ENCODE measurements at places on chromosomes 6 and 20.

DNA sequence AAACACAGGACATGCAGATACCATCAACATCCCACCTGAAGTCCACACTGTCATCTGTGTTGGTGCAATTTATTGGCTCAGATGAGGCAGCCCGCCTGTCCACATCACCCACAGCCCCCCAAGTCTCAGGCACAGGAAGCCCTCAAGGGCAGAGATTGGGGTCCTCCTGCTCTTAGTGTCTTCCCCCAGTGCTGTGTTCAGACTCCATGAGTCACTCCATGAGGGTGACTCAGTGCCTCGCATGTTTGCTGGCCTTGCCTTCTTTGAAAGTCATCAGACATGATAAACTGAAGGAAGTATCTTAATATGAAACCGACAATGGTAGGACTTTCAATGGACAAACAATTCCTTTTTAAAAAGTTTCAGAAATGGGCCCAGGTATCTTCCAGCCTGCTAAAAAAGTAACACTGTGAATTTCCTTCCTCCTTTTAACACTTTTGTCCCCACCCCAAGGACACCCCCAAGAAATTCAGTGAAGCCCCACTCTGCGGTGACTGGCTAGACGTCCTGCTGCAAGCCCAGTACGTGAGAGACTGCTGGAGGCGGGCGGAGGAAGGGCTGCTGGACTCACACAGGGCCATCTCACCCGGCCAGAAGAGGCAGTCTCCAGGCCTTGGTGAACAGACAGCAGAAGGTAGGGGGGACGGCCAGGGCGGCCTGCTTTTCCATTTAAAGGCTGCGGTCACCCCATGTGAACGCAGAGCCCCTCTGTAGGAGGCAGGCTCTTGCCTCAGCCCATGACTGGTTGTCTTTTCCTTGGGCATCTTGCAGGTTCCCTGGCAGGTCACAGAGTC, 43.0 kb upstream of the KCNK16 start:
- DNase-seq, result no peak

DNA sequence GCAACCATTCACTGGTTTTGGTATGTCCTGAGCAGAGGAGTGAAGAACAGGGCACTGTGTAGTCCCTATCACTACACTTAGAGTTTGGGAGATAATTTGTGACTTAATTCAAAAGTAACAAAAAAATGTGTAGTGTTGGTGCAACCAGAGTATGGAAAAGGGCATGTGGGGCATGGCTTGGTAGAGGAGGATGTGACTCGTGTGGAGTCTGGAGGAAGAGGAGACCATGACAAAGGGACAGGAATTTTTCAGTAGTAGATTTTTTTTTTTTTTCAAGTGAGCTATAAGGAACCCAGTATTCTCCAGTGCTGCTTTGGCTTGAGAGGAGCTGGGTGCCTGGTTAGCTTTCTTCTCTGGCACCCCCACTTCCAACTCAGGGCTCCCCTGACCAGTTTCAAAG, 5.1 kb downstream of the MTRES1 start:
- DNase-seq, result no peak

GRCh38 chr6:146339716-146340115, 203.9 kb upstream of the RAB32 start:
- no peak for DNase-seq

- no peak for DNase-seq
Measured at GRCh38 chr6:25675167-25675566, 23.2 kb downstream of the SCGN start.

DNA sequence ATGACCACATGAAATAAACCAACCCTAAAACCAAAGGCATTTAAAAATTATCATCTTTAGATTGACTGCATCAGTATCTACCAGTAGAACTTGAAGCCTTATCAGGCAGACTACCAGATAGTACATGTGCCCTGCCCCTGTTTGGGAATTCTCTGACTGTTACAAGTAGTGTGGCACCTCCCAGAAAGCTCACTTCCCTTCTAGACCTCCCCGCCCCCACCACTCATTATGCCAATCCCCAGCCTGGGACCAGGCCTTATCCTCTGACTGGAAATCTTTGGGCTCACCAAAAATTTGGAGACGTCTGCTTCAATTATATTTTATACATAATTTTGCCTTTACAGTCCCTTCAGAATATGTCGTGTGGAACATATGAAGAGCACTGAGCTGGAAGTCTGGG, 155.6 kb downstream of the TFAP2B start:
- DNase-seq, result no peak

GRCh38 chr20:3227936-3228749, 10.8 kb downstream of the SLC4A11 start:
- DNase-seq, result no peak

DNA sequence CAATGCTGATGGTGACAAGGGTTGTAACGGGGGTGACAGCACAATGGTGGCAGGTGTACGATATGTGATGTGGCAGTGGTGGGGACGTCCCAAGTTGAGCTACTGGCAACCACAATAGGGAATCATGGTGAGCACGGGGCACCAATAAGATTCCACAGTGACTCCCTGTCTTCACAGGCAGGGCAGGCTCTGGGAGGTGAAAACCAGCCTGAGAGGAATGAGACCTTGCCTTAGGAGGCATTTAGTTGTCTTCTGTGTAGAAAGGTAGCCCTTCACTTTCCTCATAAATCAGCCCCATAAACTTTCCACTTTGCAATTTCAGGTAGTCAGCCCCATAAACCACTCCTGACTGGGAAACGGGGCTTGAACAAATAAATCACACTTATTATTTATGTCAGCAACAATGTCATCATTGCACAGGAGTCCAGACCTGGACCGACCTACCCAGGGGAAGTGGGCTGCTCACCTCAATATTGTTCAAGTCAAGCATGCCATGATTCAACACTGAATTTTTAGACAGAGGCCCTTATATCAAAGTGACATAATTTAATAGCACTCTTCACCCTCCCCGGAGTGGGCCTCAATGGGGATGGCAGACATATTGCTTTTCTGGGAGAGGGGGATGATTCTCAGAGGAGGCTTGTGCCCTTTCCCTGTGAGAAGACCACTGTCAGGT, 150.8 kb downstream of the CDC5L start:
- DNase-seq, result no peak

- no peak for DNase-seq
Measured at GRCh38 chr6:7461416-7461815, 71.8 kb downstream of the RIOK1 start.

GRCh38 chr20:38873050-38873581, 53.1 kb upstream of the FAM83D start:
- DNase-seq, result no peak

- DNase-seq, result no peak
Measured at GRCh38 chr6:1175877-1176276, 136.0 kb upstream of the FOXQ1 start.

GRCh38 chr20:25013478-25014380, 21.2 kb upstream of the APMAP start:
- DNase-seq, result no peak

DNA sequence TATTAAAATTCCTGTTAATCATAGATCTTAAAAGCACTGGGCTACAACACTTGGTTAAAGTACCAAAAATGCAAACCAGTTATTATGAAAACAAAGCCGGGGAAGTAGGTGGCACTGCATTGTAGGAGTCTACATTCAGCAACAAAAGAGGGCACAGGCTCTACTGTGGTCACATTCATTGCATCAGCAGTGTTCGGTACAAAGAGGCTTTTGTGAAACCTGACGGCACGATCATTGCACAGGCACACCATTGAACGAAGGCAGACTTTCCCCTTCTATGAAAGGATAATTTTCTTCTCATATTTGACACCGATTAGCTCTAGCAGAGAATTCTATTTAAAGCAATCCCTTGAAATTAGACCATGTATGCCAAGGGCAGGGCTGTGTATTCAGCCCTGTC, 44.6 kb upstream of the AGPAT4 start:
- no peak for DNase-seq

DNA sequence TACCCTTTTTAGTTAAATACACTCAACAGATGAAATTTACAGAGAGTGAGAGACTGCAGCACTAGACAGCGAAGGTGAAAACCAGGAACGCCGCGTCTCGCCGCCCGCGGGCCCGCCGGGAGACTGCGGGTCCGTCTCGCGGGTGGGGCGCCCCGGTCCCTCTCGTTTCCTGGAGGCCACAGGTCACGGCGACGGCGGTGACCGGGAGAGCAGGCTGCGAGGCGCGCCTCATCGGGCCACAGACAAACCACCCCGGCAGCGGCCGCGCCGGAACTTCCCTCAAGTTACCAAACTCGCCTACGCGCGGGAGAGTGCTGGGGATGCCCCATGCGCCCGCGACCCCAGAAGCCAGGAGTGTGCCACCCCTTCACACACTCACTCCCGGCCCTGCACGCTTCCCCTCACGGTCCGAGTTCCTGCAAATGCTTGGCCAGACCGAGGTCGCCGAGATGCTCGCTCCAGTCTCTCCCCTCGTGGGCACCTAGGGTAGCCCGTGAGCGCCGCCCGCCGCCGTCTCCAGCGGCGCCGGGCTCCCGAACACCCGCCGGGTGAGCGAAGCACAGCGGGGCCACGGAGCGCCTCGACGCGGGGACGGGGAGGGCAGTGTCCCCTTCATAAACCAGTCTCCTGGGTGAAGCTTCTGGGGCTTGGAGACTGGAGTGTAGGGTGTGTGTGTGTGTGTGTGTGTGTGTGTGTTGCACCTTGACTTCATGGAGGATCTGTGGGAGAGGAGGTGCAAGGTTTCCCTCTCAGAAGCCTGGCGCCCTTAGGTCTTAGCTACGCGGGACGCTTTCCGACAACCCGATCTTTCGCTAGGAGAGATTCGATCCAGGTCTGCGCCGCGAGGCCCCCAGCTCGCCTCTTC, 1.4 kb downstream of the BACH2 start:
- no peak for DNase-seq

DNA sequence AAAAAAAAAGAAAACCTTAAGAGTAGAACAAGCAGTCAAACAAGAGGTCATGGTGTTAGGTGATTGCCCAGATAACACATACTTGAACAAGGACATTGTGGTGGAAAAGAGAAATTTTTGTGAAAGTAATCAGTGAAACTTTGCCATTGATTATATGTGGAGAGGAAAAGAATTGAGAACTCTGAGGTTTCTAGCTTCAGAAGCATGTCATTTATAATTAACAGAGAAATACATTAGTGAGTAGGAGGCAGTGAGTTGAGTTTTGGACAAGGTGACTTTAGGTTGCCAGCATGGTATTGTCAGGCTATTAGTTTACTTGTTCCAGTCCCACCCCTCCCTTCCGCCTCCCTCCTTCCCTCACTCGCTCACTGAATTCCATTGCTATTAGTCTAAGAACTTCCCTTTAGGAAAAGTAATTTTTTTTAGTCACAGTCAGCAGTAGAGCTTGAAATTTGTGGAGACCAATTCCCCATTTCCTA, 17.2 kb downstream of the TAB2 start:
- DNase-seq, result peak; percentile 32

- no peak for DNase-seq
Measured at GRCh38 chr6:4999586-4999985, 4.3 kb downstream of the RPP40 start.

- DNase-seq, result no peak
Measured at GRCh38 chr6:55437141-55437540, 109.9 kb downstream of the GFRAL start.

- DNase-seq, result no peak
Measured at GRCh38 chr6:47016261-47016660, 25.9 kb downstream of the ADGRF1 start.

DNA sequence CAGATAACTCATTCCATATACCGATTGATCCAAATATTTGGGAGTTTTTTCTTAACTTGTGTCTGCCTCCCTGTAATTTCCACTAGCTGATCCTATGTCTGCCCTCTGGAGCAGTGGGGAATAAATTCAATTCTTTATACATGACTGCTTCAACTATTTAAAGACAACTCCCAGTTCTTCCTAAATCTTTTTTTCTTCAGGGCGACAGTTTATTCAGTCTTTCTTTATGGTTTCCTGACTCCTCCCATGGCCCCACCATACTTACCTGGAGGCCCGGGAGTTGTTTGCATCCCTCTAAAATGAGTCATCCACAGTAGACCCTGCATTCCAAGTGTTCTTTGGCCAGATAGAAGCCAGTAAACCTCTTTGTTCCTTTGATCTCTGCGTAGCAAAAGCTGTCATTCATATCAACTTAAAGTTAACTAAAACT, 73.6 kb downstream of the LCA5 start:
- no peak for DNase-seq

DNA sequence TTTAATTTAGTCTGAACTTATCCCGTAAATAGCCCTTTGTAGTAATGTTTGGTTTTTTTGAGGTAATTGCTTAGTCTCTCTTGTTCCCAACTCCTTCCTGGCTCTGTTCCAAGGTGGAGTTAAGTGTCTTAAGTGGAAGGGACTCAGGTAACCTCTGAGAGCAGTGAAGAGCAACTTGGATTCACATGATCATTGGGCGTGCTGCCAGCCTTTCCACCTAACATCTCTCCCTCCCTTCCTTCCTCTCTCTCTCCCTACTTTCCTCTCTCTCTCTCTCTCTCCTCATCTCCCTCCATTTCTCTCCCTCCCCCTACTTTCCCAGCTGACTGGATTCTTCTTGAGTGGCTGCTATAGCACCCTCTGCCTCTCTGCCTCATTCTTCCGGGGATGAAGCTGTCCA, 232.9 kb upstream of the SASH1 start:
- no peak for DNase-seq

- no peak for DNase-seq
Measured at GRCh38 chr6:61977947-61978346, 308.1 kb downstream of the KHDRBS2 start.

GRCh38 chr6:111231090-111231459, 143.8 kb downstream of the SLC16A10 start:
- no peak for DNase-seq

GRCh38 chr6:75813476-75814250, 64.6 kb downstream of the MYO6 start:
- DNase-seq, result no peak

DNA sequence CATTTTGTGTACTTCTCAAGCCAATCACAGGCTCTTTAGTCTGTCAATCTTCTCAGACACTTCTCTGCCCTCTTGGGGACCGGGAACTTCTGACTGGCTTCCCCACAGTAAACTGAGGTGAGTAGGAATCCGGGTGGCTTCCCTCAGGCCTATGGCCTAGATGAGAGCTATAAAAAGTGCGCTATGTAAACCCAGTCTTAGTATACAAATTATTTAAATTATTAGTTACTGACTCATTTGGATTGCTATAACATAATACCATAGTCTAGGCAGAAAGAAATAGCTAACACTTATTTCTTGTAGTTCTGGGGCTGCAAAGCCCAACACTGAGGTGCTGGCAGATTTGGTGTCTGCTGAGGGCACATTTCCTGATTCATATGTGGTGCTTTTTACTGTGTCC, 109.2 kb upstream of the MCHR2 start:
- DNase-seq, result no peak

GRCh38 chr6:63839485-63839884, 203.9 kb downstream of the PHF3 start:
- DNase-seq, result no peak

- DNase-seq, result no peak
Measured at GRCh38 chr6:145875496-145876211, 61.1 kb upstream of the FBXO30 start.

DNA sequence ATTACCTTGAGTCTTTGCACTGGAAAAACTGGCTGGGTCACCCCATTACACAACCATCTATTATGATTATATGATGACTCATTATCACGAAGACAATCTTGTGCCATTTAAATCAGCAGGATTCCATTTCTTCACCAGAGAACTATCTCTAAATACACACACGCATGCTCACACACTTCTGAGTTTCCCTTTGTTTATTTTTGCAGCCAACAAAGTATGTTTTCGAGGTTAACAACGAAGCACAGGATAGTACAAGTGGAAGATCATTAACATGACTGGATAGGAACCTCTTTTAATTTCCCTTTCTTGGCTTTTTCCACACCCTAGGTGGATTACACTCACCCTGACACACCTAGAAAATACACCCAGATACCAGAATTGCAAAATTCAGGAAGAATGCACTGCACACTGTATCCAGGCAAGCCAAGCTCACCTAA, 18.9 kb downstream of the PERP start:
- peak; percentile 87 for DNase-seq
